ENCODE measurements at places on chromosomes 3 and 15. TPM values are rescaled to one million over a fixed set of nuclear protein-coding genes. Genes with fewer than 3 reads are reported as not detected.

- H3K27ac ChIP-seq: peak overlapping the region; percentile 92
- peaks cover 90% of the 10 kb centered on the region for H3K4me1 ChIP-seq
- H3K36me3 ChIP-seq: no peaks in the 10 kb centered on the region
These were observed 39.6 kb downstream of the KLF13 start for GRCh38 chr15:31366169-31366734.

DNA sequence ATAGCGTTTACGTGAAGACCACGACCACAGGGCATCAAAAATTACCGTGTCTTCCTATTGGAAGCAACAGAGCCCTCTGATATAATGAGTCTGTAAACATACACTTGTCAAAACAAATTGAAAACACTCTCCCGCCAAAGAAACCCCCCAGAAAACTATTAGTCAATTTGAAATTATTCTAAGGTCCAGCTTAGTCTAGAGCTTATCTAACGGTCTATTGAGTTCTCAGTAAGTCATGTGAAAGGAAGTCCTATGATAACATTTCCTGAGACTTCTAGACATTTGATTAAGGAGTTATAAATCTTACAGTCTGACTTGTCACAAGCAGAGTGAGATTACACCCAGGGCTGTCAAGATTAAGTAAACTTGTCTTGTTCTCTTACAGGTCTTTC, 356.3 kb downstream of the FOXP1 start:
- no peak overlapping the region for H3K4me3 ChIP-seq
- H3K4me1 ChIP-seq: peaks cover 6% of the 10 kb centered on the region
- no peak overlapping the region for H3K27ac ChIP-seq
- no peak for DNase-seq

- H3K36me3 ChIP-seq: no peaks in the 10 kb centered on the region
- H3K27ac ChIP-seq: no peak overlapping the region
- DNase-seq: no peak
- H3K27me3 ChIP-seq: no peaks in the 10 kb centered on the region
- H3K4me3 ChIP-seq: peak overlapping the region; percentile 18
- H3K4me1 ChIP-seq: peaks cover 30% of the 10 kb centered on the region
These were observed 1.8 kb downstream of the GSK3B start for GRCh38 chr3:120092474-120092873.

DNA sequence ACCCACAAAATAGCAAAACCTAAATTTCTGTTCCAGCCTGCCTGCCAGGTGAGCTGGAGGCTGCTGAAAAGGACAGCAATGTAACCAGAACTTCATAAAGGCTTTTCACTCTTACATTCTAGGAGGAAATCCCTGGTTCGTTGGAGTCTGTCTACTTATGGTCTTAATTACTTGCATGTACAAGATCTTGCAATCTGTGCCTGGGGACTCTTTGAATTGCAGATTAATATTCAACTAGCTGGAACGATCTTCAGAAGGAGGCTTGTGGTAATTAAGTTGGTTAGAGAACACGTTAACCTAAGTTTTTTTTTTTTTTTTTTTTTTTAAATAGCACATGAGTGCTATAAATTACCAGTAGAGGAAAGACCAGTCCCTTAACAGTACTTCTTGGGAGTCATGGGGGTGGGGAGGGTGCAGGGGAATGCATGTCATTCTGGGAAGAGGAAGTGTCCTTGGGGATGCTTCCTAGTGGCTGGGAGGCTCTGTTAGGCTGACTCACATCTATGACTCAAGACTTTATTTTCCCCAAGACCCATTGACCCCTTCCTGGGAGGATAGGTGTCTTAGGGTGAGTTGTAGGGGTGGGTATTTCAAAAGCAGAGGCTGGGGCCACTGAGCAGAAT, 139.8 kb downstream of the RAB11A start:
- H3K27me3 ChIP-seq: no peaks in the 10 kb centered on the region
- no peaks in the 10 kb centered on the region for H3K4me1 ChIP-seq
- no peak overlapping the region for H3K4me3 ChIP-seq
- no peak for DNase-seq

DNA sequence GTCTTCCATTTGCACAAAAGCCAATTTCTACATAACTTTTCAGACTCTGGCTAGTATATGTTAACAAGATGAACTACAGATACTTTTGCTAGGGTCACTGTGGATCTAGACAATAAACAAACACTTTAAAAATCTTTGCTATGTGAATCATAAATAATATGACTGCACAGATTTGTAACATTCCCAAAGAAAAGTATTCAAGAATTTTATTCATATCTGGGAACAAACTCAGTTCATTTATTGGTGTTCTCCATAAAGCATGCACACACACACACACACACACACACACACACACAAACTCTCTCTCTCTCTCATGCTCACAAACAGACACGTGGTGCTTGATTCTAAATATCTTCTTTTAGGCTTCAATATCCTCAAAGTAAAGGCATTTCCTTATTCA, 18.8 kb upstream of the THRB start:
- no peak overlapping the region for H3K27ac ChIP-seq
- H3K27me3 ChIP-seq: no peaks in the 10 kb centered on the region
- no peak for DNase-seq
- H3K4me1 ChIP-seq: no peaks in the 10 kb centered on the region

The DAZL gene
- not detected for total RNA-seq

DNA sequence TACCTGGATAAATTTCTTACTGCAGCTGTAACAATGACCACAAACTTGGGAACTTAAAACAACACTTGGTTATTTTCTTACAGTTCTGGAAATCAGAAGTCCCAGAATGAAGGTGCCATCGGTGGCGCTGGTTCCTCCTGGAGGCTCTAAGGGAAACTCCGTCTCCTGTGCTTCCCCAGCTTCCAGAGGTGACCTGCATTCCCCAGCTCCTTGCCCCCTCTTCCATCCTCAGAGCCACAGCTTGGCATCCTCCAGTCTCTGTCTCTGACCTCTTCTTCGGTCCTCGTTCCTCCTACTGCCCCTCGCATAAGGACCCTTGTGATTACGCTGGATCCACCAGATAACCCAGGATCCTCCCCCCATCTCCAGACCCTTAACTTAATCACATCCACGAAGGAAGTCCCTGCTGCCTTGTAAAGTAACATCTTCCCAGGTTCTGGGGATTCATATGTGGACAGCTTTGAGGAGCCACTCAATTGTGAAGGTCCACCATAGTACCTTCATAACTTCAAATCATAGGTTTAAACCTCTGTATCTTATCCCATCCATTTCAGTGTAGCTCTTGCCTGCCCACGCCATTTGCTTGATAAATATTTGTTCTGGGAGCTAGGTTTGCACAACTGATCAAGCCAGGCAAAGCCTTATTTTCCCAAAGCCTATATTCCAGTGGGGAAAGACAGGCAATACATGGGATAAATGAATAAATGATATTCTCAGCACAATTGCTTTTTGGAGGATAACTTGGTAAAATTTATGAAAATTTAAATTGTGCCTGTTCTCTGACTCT, 34.8 kb downstream of the KLF15 start:
- no peak overlapping the region for H3K27ac ChIP-seq
- H3K27me3 ChIP-seq: no peaks in the 10 kb centered on the region
- no peak for DNase-seq
- no peak overlapping the region for H3K4me3 ChIP-seq
- H3K36me3 ChIP-seq: no peaks in the 10 kb centered on the region

DNA sequence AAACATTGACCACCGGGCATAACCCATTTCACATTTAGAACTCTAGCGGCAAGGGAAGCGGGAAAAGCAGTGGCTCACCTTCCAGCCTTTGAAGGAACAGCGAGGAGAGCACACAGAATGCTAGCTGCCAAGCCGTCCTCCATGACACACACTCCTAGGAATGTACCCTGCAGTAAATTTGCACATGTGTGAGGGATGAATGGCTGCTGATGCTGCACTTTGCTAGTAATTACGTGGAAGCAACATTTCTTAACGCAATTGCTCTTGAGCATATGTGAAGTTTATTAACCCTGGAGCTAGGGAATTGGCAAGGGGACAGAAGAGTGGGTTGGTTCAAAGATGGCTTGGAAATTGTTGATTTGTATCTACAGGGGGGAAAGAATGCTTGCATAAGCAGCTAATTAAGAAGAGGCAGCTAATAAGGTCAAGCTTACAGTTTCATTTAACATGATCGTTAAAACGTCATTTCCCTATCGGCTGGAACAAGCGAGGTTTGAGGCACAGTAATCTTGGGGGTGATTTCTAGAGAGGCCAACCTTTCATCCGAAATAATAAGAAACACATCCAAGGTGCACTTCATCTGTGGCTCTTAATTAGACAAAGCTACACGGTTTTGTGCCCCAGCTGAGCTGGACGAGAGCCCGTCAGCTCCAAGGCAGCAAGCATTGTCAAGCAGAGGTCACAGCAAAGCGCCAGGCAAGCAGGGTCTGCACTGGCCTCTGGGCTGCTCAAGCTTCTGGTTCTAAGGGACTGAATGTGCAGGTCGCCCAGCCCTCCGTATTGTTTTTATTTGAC, 123.4 kb downstream of the CHSY1 start:
- H3K36me3 ChIP-seq: no peaks in the 10 kb centered on the region
- no peaks in the 10 kb centered on the region for H3K27me3 ChIP-seq
- DNase-seq: no peak
- H3K27ac ChIP-seq: no peak overlapping the region
- no peak overlapping the region for H3K4me3 ChIP-seq

The GPR62 gene
- total RNA-seq: not detected

- H3K27ac ChIP-seq: no peak overlapping the region
- H3K36me3 ChIP-seq: no peaks in the 10 kb centered on the region
- H3K27me3 ChIP-seq: no peaks in the 10 kb centered on the region
These were observed 13.1 kb downstream of the DNAAF4 start for GRCh38 chr15:55494931-55495330.

DNA sequence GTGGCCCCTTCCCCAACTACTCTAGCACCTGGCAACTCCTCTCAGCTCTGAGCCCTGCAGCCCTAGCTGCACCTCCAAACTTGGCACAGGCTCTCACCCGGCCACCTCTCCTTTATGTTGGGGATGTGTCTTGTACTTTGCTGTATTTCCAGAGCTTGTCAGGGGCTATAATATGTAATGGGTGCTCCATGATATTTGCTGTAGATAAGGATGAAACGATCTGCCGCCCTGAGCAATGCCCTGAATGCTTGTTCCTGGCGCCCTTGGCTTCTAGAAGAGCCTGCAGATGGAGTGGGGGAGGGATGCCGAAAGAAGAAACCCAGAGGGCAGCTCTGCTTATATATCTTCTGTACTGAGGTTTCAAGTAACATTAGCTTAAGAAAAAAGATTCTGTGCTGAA, 35.9 kb upstream of the ZBTB38 start:
- no peaks in the 10 kb centered on the region for H3K27me3 ChIP-seq
- H3K4me1 ChIP-seq: peaks cover 1% of the 10 kb centered on the region
- no peak overlapping the region for H3K4me3 ChIP-seq
- H3K27ac ChIP-seq: no peak overlapping the region

DNA sequence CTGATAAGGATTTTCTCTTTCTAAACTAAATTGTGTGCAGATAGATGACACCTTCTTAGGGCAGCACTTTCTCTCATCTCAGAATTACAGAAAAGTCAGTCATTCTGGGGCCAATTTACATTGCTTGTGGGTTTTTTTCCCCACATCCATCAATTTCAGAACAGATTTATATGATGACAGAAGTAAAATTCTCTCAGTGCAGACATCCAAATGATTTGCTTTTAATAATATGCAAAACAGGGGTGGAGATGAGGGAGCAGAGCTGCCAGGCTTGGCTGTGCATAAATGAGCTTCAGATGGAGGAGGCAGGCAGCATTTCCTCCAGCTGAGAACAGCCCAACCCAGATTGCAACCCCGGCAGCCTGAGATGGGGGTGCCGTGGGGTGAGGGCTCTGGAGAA, 44.0 kb downstream of the EDEM1 start:
- H3K4me1 ChIP-seq: no peaks in the 10 kb centered on the region
- DNase-seq: no peak
